NCI-H2171 treated with DMSO at 0.1 percent for 48 hours (cell line): ENCODE measurements at places on chromosomes 2 and 18.

GRCh38 chr2:105410554-105410953, 11.7 kb upstream of the FHL2 start:
- no peak for DNase-seq

- DNase-seq = no peak
These were observed 144.6 kb downstream of the TDRD15 start for GRCh38 chr2:21268197-21268877.

- peak; percentile 43 for DNase-seq
These were observed 795 bp downstream of the ANKRD39 start for GRCh38 chr2:96856776-96857666.

GRCh38 chr2:176960061-176960460, 252.5 kb upstream of the HNRNPA3 start:
- no peak for DNase-seq

GRCh38 chr2:71603311-71603811, 150.0 kb downstream of the DYSF start:
- DNase-seq = no peak

DNA sequence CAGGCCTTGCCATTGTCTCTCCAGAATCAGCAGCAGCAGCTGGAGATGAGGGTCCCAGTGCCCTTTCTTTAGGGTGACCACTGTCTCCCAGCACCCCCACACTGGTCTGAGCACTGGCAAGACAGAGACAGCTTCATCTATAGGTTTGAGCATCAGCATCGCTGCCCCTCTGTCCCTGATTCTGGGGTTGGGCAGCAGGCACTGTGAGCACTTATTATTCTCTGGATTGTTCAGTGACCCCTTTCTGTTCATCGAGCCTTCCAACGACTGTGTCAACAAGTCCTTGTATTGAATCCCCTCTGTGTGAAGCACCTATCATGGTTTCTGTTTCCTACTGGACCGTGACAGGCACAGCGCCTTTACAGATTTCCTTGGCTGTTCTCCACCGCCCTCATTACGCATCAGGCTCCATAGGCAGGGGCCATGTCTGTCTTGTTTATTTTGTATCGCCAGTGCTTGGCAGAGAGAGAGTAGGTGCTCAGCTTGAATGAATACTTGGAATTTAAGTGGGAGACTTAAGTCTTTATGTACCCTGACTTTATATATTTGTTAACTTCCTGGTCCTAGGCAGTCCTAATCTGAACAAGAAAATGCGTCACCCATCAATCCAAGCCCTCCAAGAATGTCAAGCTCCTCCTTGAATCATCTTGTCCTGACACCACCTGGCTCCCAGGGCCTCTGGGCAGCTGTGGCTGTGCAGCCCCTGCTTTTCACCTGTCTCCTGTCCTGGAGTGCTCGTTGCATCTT, 11.4 kb downstream of the MALL start:
- no peak for DNase-seq

DNA sequence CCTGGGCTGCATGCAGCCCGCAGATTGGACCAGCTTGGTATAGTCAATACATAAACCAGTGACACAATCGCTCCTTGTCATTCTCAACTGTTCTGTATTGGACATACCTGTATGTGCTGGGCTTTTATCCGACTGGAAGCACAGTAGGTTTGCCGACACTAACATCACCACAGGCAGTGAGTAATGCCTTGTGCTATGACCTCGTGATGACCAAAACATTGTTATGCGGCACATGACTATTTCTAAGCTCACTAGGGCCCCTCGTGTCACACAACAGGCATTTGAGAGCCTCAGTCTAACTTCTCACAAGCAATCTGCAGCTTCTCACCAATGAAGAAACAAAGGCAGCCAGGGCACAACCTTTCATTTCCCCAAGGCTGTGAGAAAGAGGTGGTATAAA, 320.8 kb downstream of the AFF3 start:
- no peak for DNase-seq

GRCh38 chr2:26537826-26538475, 60.0 kb upstream of the OTOF start:
- no peak for DNase-seq

- DNase-seq = peak; percentile 25
These were observed 127.2 kb downstream of the OLA1 start for GRCh38 chr2:174121175-174121574.

GRCh38 chr2:237276716-237277490, 137.1 kb downstream of the COL6A3 start:
- no peak for DNase-seq

DNA sequence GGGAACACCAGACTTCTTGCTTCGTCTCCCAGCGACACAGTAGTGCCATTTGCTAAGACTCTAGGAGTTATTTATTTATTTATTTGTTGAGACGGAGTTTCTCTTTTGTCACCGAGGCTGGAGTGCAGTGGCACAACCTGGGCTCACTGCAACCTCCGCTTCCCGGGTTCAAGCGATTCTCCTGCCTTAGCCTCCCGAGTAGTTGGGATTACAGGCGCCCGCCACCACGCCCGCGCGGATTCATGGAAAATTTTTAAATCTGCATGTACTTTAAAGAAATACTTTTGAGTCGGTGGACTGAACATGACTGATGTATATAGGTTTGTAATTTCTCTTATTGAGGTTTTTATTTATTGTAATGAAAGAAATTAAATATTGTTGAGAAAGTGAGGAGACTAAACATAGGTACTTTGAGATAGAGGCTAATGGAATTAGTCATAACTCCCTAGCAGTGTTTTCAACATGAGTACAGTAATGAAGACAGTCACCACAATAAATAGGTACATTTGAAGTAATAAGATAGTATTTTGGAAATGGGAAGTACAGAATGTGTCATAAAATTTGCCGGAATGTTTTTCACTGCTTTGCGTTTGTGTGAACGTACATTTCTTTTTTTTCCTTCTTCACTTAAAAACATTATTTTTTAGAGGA, 983 bp downstream of the MTX2 start:
- DNase-seq = no peak

DNA sequence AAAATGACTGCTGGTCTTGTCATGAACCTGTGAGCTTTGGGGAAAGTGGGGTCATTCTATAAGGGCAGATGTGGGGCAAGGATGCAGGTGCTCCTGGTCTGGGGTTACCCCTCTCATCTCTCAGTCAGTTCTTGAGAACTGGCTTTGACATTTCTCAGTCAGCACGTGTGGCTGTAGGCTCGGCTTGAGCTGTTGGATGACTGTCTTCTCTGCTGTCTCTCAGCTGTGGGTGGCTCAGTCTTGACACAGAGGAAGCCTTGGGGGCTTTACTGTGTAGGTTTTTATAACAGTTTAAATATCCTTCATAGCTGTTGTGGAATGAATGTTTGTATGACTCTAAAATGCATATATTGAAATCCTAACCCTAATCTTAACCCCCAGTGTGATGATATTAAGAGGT, 296.4 kb upstream of the CELF4 start:
- no peak for DNase-seq

DNA sequence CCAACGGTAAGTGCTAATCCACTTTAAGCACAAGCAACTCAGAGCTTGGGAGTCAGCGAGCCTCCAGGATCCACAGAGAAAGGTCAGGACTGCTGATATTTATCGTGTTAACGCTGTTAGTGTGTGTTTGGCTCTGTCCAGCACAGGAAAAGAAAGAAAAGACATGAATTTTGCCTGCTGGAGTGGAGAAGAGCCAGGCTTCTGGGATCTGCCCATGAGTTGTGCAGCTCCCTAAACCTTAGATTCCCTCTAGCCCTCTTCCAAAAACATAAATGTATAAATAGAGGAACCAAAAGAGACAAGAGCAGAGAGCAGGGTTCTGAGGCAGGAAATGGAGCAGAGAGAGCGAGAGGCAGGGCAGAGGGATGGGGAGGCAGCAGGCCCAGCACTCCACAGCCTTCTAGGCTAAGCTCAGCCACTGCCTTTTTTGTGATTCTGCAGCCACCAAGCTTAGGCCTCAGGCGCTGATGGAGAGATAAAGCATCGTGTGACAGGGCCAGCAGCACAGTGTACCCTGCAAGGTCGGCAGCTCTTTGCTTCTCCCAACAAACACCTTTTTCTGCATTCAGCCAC, 14.5 kb upstream of the MAT2A start:
- no peak for DNase-seq

- DNase-seq = no peak
These were observed 64.2 kb downstream of the NPAS2 start for GRCh38 chr2:100884145-100884621.

- DNase-seq = no peak
These were observed 26.2 kb downstream of the GLI2 start for GRCh38 chr2:120761911-120762310.

DNA sequence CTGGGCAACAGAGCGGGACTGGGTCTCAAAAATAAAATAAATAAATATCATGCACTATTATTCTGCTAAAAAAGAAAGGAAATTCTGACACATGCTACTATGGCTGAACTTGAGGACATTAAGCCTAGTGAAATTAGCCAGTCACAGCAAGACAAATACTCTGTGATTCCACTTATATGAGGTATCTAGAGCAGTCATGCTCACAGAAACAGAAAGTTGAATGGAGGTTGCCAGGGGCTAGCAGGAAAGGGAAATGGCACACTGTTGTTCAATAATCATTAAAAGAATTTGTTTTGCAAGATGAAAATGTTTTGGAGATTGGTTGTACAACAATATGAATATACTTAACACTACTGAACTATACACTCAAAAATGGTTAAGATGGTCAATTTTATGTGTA, 60.8 kb downstream of the NCKAP1 start:
- no peak for DNase-seq

DNA sequence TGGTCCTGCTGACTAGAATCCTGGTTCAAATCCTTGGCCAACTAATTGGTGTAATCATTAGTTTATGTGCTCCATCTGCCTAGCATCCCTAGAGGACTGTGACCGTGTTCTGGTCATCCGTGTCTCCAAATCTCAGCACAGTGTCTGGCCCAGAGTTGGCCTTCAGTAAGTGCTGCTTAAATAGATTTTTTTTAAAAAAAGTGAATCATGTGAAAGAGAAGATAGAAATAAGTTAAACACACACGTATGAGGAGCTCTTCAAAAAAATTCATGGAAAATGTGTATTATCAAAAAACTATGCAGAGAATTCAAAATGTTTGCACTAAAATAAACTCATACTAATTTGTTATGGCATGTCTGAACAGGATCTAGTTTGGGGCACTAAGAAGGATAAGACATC, 129.3 kb upstream of the TLK1 start:
- DNase-seq = no peak

GRCh38 chr2:200239216-200239615, 67.3 kb upstream of the SPATS2L start:
- no peak for DNase-seq

- no peak for DNase-seq
These were observed 115.6 kb upstream of the NRP2 start for GRCh38 chr2:205566606-205567168.

DNA sequence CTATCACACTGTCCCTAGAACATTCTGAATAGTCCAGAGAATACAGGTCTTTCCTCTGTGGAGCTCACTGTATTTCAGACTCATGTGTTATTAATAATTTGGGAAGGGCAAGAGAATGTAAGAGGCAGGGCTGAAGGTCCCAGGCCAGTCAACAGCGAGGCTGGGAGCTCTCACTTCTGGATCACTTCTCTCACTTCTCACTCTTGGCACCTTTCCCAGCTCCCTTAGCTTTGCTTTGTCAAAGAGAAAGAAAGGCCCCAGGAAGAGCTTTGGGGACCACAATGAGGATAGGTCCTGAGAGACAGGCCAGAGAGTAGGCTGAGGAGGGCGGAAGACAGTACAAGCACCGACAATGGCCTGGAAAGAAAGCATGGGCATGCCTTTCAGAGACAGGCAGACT, 11.2 kb downstream of the EFR3B start:
- DNase-seq = no peak

- DNase-seq = peak; percentile 16
These were observed 93.4 kb downstream of the GLI2 start for GRCh38 chr2:120828829-120829632.

DNA sequence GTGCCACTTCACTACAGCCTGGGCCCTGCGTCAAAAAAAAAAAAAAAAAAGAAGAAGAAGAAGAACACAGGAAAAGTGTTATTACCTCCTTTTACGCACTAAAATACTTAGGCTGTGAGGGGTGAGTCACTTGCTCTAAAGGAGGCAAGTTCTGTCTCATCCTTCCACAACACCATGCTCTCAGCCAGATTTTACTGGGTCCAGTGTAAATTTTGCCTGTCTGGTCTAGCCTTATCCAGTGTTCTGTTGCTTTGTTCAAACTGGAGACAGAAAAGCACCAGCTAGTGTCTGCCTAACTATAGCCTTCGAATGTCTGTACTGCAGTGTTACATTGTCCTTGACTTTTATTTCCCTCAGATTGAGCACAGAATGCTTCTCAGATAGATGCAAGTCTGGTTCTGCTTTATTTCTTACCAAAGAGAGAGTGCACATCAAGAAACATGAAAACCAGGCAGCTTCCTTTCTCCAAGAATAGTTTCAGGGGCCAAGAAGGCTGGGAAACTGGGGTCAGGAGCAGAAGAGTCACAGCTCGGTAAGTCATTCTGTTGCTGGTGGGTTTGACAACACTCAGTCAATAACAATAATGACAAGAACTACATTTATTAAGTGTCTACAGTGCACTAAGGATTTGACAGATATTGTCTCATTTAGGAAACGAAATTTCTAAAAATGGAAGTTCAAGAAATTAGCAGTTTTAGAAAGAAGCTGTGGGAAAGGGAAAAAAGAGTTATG, 3.1 kb upstream of the MSGN1 start:
- no peak for DNase-seq

GRCh38 chr2:241030333-241030680, 31.9 kb downstream of the SNED1 start:
- DNase-seq = no peak

GRCh38 chr2:105411720-105412407, 13.0 kb upstream of the FHL2 start:
- no peak for DNase-seq

DNA sequence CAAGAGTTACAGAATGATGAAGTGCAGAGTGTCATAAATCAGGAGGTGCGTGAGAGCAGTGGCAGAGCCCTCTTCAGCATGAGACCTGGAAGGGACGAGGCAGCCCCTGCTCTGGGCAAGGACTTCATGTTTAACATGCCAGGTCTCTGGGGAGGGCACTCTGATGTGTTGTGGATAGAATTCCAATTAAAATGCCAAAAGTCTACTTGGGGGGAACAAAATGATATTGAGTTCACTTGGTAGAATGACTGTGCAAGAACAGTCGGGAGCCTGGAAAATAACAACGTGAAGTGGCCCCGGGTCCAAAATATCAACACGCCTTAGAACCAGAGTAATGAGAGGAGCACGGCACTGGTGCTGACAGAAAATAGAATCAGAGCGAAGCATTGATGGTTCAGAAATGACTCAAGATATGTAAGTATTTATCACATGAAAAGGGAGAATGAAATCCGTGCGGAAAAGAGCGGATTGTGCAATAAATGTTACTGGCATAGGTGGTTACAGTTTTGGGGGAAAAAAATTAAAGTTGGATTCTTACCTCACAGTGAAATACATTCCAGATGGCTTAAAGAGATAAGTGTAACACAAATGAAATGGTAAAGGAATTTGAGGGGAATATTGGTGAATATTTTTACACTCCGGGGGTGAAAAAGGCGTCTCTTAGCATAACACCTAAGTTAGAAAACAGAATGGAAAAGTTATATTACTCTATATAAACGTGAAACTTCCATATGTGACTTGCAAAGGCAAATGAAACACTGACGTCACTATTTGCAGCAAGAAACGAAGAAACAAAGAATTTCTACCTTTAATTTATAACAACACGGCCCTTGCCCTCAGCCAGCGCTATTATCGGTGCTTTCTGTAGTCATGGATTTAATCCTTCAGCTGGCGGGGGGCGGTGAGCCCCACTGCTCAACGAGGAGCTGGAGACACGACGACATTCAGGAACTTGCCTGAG, 159.4 kb upstream of the TWIST2 start:
- no peak for DNase-seq

GRCh38 chr2:208092093-208092832, 32.1 kb downstream of the CRYGD start:
- DNase-seq = no peak
